Hippocampal formation (tissue), 2 donors: ENCODE measurements at places on chromosomes 7 and 10.
A peak's percentile ranks its signal among the peaks of the same experiment; 100 is the strongest.

DNA sequence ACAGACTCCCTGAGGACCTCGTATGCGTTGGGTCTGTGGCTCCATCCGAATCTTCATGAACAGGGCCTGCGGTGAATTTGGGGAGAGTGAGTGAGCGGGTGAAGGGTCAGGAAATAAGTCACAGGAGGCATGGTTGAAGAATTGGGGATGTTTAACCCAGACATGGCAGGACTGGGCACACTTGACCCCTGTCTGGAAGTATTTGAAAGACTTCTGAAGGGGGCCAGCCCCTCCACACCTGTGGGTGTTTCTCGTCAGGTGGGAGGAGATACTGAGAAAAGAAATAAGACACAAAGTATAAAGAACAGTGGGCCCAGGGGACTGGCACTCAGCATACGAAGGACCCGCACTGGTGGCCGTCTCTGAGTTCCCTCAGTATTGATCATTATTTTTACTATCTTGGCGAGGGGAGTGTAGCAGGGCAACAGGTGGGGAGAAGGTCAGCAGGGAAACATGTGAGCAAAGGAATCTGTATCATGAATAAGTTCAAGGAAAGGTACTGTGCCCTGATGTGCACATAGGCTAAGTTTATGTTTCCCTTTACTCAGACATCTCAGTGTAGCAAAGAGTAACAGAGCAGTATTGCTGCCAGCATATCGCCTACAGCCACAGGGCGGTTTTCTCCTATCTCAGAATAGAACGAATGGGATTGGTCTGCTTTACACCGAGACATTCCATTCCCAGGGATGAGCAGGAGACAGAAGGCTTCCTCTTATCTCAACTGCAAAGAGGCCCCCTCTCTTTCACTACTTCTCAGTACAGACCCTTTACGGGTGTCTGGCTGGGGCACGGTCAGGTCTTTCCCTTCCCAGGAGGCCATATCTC lies 38.2 kb upstream of the PFKFB3 start:
- DNase-seq: no peak

DNA sequence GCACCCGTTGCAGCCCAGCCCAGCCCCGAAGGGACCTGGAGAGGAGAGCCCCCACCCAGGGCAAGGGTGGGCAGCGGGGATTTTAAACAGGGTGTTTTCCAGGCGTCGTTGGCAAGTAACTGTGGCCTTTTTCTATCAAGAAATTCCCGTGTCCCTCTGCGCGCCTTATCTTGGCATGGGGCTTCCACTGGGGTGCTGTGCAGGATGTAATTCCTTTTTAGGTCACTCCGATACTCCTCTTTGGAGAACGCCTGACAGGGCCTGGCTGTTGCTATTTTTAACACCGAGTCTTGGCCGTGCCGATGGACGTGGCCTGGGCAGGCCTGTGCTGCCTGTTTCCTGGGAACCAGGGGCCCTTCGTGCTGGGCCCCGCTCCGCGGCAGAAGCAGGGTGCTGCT lies 93.8 kb downstream of the INPP5A start:
- peak; percentile 36 for DNase-seq

DNA sequence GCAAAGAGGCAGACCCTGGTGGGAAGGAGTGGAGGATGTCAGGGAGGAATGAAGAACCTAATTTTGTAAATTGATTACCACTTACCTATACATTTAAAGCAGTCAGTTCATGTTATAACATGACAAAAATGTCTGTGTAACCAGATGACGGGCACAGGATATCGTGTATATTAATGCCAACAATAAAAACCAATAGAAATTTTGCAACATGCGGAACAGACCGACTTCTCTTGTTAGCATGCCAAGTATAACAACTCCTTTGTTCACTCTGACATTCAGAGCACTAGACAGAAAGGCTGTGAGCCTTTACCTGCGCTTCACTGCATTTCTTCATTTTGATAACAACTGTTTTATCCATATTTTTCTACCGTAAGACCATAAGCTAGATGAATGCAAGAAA lies 29.9 kb downstream of the CDK6 start:
- DNase-seq: no peak

GRCh38 chr10:57925045-57925444 lies 342.6 kb downstream of the IPMK start:
- DNase-seq: no peak

GRCh38 chr10:3668966-3669330 lies 116.1 kb downstream of the KLF6 start:
- DNase-seq: no peak
